Fibroblast of skin of right biceps (primary cell): ENCODE measurements at places on chromosomes 7 and 10.
A peak's percentile ranks its signal among the peaks of the same experiment; 100 is the strongest.

- DNase-seq, result no peak
These were observed 32.8 kb downstream of the CAMK1D start for GRCh38 chr10:12382157-12382548.

DNA sequence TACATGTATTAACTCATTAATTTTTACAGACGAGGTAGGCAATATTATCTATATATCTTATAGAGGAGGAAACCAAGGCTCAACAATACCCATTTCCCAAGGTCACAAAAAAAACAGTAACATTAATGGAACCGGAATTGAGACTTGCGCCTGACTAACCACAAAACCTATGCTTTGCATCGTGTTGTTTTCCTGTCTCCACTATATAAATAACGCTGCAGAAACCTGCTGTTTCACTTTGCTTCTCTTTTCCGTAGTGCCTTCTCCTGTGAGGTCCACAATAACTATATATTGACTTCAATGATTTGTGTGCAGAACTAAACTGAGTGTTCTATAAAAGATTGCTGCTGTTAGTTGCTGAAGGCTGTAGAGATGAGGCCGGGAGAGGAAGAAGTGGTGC is 97.7 kb upstream of the RPA3 start:
- no peak for DNase-seq

DNA sequence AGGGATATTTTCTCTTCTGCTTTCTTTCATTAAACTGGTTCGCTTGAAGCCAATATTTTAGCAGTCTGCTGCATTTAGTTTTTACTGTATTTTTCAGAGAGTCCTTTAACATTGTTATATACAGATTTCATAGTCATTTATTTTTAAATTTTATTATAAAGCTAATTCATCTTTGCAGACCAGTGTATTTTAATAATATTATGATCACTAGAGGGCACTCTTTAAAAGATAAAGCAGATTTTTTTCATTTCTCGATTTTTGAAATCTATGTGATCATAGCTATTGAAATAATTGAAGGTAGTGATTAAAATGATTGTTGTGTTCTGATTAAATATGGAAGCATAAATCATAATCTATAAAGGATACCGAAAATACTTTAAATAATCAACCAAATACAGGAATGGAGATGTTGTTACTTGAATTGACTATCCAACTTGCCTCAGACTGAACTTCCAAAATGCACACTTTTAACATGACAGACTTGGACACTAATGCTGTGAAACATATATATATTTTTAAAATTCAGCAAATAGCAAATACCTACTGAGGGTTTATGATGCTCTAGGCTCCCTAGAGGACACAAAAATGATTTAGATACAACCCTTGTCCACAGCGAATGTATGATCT is 35.2 kb downstream of the ST7 start:
- no peak for DNase-seq

GRCh38 chr7:1806354-1806753 is 136.3 kb downstream of the ELFN1 start:
- DNase-seq, result no peak

- DNase-seq, result no peak
These were observed 91.3 kb upstream of the NPY start for GRCh38 chr7:24192691-24193090.

- no peak for DNase-seq
These were observed 107.2 kb downstream of the MICALL2 start for GRCh38 chr7:1351881-1352625.

GRCh38 chr7:15086862-15087261 is 184.3 kb upstream of the DGKB start:
- peak; percentile 54 for DNase-seq

GRCh38 chr7:35508623-35509400 is 186.1 kb downstream of the HERPUD2 start:
- DNase-seq, result no peak

DNA sequence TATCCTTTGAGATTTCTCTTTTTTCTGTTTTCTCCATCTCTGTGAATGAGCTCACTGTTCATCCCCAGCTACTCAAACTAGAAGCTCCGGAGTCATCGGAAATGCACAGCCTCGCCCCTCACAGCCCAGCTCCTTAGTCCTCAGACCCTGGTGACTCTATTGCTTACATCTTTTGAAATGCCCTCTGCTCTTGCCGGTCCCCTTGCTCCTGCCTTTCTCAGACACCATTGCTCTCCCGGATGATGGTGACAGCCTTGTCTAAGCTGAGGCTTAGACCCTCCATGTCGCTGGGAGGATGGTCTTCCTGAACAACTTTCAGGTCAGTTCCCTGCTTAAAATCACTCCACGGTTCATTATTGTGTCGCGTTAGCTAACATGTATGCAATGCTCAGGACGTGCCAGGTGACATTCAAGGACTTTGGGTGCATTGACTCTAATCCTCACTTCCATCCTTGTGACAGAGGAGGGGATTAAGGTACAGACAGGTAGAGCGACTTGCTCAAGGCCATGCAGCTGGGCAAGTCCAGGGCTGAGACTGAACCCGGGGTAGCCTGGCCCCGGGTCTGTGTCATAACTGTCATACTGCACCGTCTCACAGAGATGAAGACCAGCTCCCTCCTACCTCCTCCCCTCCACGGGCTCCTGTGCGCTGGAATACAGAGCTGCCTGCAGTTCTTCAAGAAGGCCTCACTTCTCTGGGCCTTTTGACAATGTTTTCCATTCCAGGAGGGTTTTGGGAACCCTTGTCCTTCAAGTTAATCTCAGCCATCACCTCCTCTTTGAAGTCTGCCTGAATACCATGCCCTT is 4.3 kb upstream of the UCMA start:
- no peak for DNase-seq

- DNase-seq, result peak; percentile 77
These were observed 23.7 kb downstream of the NMT2 start for GRCh38 chr10:15144788-15145187.

GRCh38 chr7:155945670-155946325 is 133.5 kb upstream of the SHH start:
- no peak for DNase-seq

GRCh38 chr7:73822319-73823173 is 8.2 kb upstream of the CLDN4 start:
- peak; percentile 97 for DNase-seq

DNA sequence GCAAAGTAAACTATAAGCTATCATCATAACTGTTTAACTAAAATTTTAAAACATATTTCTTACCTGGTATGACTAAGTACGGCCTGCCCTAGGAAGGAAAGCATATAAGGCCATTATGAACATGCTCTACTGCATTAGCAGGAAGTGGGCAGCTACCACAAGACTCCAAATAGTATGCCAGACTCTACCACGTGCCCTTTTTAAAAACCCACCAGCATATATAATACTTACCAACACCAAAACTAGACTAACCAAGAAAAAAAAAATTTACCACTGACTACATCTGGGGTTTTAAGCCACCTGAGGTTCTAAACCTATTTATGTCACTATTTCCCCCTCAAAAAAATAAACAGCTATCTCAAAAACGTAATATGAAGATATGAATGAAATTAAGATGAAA is 30.1 kb downstream of the NUDCD3 start:
- DNase-seq, result no peak

DNA sequence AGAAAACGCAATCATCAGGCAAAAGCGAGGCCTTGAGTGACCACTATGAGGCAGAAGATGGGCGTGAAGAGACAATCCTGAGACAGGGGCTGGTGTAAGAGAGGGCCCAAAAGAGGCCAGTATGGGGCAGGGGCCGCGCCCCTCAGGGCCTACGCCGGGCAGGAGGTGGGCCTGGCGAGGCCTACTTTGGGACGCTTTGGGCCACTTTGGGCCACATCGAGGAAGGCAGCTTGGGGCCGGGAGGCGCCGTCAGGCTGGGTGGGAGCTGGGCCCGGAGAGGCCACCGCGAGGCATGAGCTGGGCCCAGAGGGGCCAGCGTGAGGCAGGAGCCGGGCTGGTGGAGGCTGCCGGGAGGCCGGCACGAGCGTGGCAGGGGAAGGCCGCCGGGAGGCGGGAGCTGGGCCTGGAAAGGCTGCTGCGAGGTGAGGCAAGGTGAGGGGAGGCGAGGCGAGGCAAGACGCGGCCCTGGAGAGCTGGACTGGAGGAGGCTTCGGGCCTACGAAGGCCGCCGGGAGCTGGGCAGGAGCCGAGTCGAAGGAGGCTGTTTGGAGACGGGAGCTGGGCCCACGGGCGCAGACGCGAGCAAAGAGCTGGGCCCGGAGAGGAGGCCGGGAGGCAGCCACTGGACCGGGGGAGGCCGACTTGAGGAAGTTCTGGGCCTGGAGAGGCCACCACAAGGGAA is 171.3 kb downstream of the TPST1 start:
- no peak for DNase-seq

DNA sequence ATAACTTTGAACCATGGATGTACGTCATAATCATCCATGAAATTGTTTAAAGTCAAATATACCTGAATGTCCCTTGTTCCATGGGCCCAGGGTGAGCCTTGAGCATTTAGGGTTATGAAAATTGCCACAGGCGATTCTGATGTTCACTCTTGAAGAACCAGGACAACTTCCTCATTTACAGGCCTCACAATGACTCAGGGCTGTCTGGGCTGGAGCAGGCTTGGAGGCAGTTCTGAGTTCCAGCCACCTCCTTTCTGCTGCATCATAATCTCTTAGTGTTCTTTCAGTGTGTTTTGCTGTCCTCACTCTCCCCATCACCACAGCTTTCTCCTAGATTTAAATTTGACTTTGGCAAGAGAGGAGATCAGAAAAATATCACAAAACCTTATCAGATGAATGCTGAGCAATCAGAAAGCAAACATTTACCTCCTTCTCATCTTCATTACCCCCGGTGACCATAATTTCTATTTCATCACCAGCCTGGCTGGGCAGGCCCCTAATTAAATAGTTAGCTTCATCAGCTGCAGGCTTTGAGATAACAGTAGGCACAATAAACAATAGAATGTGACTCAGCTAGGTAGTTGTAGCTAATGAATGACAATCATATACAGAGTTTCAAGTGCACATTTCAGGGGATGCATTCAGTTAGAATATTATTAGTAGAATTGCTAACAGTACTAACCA is 571.0 kb downstream of the SH2D4B start:
- DNase-seq, result no peak

- peak; percentile 97 for DNase-seq
These were observed 249.1 kb upstream of the LYZL1 start for GRCh38 chr10:29039677-29040189.

GRCh38 chr10:129163531-129163930 is 303.5 kb upstream of the MGMT start:
- no peak for DNase-seq

DNA sequence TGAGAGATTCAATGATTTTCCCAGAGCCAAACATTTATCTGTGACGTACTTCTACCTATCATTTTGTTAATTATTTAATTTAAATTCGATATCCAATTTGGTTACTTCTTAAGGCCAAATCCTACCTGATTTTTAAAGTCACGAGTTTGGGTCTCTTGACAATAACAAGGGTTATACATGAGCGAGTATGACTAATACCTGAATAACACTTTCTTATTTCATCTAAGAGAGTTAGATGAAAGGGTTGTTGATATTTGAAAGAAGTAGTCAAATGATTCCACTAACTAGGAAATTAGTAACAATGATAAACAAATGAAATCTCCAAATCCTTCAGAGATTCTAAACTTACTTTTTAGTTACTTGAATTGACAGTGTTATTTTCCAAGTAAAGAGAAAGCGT is 1086.9 kb downstream of the XPNPEP1 start:
- no peak for DNase-seq

DNA sequence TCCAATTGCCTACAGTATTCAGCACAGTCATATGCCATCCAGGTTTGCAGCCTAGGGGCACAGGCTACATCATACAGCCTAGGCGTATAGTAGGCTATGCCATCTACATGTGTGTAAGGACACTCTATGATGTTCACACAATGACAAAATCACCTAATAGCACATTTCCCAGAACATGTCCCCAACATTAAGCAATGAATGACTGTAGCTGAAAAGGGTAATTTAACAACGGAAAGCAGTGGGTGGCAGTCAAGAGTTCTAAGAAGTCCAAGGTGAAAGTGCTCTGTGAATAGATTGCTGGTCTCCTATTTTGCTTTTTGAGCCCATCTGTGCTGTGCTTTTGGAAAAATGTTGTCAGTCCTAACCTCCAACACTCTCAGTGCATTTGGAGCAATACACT is 162.6 kb downstream of the KLF6 start:
- no peak for DNase-seq
